HepG2 (cell line): ENCODE measurements at places on chromosomes 16 and 17. TPM values are rescaled to one million over a fixed set of nuclear protein-coding genes. Genes with fewer than 3 reads are reported as not detected.

DNA sequence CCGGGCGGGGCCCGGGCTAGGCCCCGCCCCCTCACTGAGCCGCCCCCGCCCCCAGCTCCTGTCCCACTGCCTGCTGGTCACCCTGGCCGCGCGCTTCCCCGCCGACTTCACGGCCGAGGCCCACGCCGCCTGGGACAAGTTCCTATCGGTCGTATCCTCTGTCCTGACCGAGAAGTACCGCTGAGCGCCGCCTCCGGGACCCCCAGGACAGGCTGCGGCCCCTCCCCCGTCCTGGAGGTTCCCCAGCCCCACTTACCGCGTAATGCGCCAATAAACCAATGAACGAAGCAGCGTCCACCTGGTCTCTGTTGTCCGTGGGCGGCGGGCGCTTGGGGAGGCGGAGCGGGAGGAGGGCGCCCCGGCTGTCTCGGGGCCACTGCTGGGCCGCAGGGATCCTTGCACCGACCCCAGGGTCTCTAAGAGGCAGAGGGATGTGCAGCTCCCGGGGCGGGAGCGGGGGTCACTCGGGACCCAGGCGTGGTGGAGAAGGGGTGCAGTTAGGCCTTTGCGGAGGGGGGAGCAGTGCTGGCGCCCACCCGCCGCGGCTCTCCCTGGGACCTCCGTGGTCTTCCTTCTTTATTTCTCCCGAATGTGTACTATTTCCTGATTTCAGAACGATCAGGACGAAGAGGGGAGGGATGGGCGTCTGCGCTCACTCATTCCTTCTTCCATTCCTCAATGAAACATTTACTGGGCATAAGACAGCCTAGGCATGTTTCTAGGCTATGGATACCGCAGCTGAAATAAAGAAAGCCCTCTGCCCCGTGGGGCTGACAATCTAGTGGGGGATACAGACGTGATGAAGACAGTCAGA, 2.0 kb downstream of the HBZ start:
- DNase-seq: no peak

The SNAI3 gene
- 0.09 and 0.18 TPM in 2 replicates for total RNA-seq

GRCh38 chr16:84357191-84357651, 11.1 kb upstream of the ATP2C2 start:
- DNase-seq: no peak

The BFAR gene
- 96.9 and 98.2 TPM in 2 replicates for total RNA-seq

The HBA2 gene
- total RNA-seq: not detected in 2 replicates
